ENCODE measurements at places on chromosomes 11 and 22.

GRCh38 chr11:1994121-1994520 is 3.5 kb downstream of the H19 start:
- no peak for DNase-seq

- DNase-seq, result no peak
Measured at GRCh38 chr22:44535362-44536095, 37.5 kb upstream of the RTL6 start.

GRCh38 chr11:19595499-19595839 is 117.2 kb upstream of the NAV2 start:
- DNase-seq, result no peak

DNA sequence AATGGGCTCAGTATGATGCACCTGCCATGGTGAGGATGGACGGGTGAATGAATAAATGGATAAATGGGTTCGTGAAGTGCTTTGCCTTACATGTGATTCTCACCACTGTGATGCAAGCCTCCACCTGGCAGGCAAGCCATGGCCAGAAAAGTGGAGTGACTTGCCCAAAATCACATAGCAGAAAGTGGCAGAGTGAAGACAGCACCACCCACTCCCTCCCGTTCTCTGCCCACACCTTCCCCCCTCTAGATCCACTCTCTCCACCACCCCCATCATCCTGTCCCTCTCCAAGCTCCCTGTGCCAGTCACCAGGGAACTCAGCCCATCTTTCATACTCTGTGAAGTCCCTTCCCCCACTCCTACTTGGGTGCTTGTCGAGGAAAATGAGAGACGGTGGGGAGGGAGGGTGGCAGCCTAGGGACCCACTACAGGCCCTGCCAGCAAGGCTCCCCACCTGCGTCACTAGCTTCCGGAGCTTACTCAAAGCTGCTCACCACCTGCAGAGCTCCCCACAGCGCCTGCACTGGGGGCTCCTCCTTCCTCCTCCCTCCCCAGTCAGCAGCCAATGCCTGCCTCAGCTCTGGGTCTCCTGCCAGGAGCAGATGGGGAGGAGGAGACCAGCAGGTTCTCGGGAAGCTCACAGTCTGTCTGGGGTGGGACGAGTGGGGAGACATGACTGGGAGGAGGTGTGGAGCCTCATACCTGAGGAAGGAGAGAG is 82.3 kb downstream of the PDE2A start:
- no peak for DNase-seq

DNA sequence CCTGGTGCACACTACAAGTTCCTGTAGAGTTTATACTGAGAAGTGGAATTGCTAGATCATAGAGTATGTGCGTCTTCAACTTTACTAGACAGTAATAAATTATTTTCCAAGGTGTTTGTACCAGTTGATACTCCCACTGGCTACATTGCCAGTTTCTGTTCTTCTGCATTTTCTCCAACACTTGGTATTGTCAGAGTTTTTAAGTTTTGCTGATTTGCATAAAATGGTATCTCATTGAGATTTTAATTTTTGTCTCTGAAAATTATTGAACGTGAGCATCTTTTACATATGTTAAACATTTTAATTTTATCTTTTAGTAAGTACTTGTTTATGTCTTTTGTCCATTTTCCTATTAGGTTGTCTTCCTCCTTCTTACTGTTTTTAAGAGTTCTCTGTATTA is 7.3 kb downstream of the TBCEL start:
- DNase-seq, result no peak

DNA sequence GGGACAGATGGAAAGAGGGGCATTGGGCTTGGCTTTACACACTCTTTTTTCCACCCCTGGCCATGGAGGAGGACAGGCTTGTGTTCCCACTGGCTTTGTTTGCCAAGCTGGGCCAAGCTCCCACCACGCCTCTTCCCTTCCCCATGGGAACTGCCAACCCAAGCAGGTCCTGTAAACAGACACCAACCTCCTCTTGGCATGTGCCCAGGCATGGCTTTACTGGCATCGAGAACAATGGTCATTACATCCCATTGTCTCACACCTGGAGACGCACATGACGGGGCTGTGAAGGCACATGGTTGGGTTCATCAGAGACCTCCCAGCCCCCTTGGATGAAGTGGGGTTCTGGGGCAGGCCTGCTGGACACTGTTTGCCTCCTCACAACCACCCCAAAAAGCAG is 11.7 kb downstream of the SEC14L3 start:
- DNase-seq, result no peak

DNA sequence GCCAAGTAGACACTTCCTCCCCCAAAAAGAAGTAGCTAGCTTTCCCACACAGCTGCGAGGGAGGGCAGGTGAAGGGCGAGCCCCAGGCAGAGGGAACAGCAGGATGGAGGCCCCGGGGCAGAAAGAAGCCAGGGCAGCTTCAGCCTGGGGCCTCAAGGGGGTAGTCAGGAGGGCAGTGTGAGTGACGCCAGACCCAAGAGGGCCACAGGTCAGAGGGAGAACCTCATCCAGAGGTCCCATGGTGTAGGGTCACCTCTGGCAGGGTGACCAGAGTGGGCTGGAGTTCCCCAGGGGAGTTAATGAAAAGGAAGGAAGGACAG is 9.2 kb downstream of the PRR5 start:
- DNase-seq, result no peak

GRCh38 chr11:122721964-122722266 is 66.4 kb downstream of the UBASH3B start:
- DNase-seq, result no peak

GRCh38 chr11:36215693-36216060 is 73.5 kb downstream of the COMMD9 start:
- no peak for DNase-seq

- DNase-seq, result no peak
Measured at GRCh38 chr22:43720716-43721115, 91.4 kb downstream of the EFCAB6 start.

DNA sequence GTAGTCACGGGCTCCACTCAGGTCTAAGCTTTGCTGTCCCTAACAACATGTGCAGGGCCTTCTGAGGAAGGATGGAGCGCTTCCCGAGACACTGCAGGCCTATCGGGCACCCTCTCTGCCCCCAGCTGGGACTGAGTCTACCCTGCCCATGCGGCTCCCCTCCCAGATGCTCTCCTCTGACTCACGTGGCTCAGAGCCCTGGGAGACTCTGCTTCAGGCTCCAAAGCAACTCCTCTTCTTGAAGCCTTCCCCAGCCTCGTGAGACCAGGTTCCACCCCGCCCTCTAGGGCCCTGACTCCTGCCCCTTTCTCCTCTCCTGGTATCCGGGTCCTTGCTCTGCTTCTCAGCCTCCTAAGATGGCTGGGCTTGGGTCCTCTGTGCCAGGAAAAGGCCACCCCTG is 28.4 kb upstream of the ARFGAP3 start:
- no peak for DNase-seq

- no peak for DNase-seq
Measured at GRCh38 chr11:37110385-37110784, 512.3 kb upstream of the RAG2 start.

DNA sequence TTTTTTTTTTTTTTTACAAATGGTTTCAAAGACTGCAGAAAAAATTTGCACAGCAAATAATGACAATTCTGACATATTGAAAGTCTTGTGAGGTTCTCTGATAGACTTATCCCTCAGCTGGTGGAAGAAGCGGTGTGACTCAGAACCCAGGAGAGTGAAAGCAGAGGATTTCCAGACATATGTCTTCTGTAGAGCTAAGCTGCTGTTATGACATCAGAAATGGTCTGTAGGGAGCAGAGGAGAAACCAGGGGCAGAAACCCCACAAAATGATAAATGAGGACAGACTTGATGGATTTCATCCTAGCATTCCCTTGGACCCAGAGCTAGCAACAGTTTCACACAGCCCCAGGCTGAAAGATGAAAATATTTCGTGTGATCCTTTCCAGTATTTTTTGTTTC is 582.6 kb downstream of the METTL15 start:
- no peak for DNase-seq

DNA sequence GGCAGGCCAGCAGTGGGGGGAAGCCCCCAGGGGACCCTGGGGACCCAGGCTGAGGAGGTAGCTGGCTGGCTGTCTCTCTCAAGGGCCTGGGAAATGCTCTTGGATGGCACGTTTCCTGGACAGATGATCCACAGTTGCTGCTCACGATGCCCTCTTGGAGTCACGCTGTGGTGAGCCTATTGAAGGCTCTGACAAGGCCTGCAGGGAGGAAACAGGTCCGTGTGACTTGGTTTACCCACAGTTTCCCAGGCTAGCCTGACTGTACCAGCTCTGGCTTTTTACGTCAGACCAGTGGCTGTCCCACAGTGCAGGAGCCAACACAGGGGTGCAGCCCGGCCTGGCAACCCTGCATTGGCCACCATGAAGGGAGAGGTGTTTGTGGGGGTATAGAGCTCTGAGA is 29.2 kb upstream of the PPARA start:
- DNase-seq, result no peak

GRCh38 chr22:50530877-50531545 is 1.2 kb upstream of the TYMP start:
- DNase-seq, result no peak

DNA sequence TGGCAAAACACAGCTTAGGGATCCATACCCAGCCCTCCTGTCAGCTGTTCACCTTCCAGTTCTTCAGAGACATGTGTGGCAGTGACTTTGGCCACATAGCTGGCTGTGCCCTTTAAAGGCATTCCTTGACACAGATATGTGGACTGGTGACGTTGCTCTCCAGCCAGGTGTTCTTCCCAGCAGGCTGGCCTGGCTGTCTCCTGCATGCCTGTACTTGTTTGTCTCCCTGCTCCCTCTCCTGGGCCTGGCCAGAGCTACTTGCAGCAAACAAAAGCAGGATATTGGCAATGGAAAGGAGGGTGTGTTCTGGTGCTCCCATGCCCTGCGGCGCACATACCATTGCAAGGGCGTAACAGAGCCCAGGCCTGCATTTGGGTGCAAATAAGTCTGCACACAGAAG is 38.3 kb downstream of the PIK3IP1 start:
- DNase-seq, result no peak

GRCh38 chr22:46748908-46749675 is 11.0 kb upstream of the CERK start:
- no peak for DNase-seq

- DNase-seq, result no peak
Measured at GRCh38 chr11:65108469-65109123, 3.1 kb upstream of the TM7SF2 start.

DNA sequence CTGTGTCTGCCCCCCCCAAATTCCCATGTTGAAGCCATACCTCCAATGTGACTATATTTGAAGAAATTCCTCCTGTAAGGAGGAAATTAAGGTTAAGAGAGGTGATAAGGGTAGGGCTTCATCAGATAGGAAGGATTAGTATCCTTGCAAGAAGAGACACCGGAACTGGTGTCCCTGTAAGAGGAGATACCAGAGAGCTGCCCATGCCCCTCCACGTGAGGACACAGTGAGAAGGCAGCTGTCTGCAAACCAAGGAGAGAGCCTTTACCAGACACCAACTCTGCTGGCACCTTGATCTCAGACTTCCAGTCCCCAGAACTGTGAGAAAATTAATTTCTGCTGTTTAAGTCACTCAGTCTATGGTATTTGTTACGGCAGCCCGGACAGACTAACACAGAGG is 109.3 kb downstream of the ARFGAP2 start:
- DNase-seq, result no peak

DNA sequence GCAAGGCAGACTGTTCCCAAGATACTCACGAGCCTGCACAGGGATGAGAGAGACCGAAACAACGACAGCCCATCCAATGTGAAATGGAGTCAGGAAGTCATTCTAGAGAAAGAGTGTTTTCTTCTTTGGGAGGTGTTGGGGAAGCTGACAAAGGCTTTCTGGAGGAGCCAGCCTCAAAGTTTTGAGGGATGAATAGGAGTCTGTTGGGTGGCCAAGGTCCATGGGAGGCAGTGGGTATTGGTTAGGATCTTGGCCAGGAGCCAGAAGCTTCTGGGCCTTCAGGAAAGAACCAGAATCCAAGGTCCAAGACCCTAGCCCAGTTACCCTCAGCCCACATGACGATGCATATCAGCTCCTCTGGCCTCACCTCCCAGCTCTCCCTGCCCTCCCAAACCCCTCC is 59.9 kb upstream of the SHISAL1 start:
- DNase-seq, result no peak

DNA sequence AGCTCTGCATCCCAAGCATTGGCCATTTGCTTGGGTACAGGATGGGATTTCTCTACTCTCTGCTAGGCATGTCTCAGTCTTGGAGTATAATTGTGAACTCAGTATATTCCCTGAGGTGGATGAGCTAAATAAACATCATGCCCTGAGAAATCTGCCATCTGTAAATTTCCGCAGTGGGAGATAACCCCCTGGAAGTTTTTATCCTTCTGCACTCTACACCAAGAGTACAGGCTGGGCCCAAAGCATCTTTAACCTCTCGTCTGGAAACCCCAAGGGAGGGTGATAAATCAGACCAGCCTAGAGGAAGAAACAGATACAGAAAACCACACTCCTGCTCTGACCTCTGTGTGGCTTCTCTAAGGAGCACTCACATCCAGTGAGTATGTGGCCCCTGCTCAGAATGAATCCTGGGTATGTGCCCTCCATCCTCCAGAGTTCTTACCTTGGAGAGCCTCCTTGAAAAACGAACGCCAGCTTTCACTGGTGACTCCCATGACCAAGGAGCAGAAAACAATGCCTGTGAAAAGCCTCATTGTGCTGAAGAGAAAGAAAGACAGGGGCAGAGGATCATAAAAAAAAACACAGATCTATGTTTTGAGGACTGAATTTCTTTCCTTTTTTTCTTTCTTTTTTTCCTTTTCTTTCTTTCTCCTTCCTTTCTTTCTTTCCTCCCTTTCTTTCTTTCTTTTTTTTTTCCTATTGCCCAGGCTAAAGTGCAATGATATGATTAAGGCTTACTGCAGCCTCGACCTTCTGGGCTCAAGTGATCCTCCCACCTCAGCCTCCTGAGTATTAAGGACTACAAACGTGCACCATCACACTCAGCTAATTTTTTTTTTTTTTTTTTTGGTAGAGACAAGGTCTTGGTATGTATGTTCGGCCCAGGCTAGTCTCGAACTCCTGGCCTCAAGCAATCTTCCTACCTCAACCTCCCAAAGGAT is 938 bp downstream of the SAA4 start:
- no peak for DNase-seq

Measured in cortex of kidney (tissue), 1 donor.